ENCODE measurements at places on chromosomes 13 and 19.

DNA sequence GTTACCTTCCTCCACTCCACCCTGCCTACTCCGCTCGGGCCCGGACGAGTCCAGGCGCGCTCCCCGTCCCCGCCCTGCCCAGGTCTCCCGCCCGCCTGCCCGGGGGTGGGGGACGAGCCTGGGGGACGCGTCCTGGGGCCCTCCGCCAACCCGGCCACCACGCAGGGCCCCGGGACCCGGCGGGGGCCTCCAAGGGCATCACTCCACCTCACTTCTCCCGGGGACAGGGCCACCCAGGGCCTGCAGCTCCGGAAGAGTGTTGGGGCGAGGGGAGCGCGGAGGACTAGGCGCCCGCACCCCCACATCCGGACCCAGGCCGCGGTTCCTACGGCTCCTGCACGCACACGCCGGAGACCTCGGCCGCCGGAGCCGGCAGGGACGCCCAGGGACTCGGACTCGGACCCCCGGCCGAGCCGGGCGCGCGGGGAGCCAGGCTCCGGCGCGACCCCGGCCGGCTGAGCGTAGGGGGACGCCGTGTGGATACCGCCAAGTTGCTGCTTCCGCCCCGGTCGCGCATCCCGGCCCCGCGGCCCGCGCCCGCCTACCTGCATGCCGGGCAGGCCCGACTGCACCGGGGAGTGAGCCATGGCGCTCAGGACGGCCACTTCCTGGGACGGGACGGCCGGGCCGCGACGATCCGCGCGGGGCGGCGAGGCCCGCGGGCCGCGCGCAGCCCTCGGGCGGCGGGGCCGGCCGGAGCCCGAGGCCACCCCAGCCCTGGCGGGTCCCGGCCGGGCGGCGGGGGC lies 534 bp downstream of the STK24 start:
- peak; percentile 31 for DNase-seq

GRCh38 chr13:26813321-26813979 lies 52.9 kb upstream of the GPR12 start:
- no peak for DNase-seq

DNA sequence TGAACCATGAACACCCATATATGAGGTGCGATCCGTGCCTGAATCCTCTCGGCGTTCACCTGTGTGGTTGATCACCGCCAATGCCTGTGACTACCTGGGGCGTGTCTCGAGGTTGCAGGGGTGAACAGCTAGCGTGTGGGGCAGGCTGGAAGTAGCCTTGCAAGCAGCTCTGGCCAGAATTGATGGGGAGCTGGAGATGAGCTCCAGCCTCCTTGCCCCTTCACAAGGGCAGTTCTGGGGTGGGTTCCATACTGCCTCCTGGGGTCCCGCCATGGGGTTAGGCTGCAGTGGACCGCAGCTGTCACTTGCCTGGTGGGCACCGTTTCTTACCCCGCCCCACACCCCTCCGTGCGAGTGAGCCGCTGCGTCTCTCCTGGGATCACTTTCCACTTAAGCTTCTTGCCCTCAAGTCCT lies 154.5 kb upstream of the SOX1 start:
- no peak for DNase-seq

DNA sequence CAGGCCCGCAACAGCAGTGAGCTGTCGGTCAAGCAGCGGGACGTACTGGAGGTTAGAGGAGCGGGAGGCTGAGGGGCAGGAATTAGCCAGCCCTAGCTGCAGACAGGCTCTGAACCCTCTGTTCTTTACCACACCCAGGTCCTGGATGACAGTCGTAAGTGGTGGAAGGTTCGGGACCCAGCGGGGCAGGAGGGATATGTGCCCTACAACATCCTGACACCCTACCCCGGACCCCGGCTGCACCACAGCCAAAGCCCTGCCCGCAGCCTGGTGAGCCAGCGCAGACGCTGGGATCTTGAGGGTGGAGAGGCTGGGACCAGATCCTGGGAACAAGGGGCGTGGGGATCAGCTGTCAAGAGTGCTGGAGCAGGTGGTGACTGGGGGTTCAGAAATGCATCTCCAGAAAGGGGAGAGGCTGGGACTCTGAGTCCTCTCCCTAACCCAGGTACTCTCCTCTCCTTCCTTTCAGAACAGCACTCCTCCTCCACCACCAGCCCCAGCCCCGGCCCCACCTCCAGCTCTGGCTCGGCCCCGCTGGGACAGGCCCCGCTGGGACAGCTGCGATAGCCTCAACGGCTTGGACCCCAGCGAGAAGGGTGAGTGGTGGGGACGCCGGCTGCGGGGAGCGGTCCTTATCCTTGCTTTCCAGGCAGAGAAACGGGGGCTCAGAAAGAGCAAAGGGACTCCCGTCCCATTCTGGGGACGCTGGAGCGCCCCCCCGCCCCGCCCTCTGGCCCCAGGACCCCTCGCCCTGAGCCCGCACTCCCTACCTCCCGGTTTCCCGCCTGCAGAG lies 10.4 kb downstream of the EPS8L1 start:
- no peak for DNase-seq

DNA sequence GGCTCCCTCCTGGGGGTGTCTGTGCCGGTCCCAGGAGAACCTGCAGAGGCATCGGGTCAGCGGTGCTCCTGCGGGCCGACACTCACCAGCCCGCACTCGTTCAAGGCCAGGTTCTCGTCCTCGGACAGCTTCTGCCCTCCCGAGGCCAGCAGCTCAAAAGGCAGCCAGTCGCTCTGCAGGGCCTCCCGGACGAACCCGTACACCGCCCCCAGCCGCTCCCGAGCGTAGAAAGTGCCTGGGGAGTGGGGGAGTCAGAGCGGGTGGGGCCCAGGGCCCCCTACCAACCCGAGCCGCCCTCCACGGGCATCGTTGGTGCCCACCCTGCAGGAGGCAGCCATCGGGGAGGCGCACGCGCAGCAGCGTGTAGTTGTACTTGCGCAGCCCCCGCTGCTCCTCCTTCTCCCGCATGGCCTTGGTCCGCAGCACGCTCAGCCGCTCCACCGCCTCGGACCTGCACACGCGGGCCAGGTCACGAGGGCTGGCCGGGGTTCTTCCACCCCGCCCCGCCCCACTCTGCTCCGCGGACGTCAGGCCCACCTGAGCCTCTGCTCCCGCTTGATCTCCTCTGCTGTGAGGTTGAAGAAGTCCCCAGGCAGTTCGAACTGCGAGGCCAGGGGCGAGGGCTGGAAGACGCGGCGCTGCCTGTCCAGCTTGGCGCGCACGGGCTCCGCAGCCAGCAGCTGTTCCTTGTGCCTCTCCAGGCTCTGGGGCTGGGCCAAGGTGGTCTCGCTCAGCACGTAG lies 11.5 kb downstream of the UBXN6 start:
- DNase-seq: no peak

GRCh38 chr13:101018720-101019119 lies 344.1 kb upstream of the TMTC4 start:
- no peak for DNase-seq

DNA sequence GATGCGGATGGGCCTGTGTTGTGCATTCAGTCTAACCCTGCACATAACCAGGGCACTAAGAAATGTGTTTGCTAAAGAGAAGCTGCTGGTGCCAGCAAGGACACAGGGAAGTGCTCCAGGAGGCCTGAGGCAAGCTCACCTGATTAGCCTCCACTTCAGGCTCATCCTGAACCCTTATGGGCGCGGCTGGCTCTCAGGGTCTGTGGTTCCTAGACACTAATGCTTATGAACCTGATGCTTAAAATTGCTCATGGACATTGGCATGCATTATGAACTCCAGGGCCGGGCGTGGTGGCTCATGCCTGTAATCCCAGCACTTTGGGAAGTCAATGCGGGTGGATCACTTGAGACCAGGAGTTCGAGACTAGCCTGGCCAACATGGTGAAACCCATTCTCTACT lies 34.3 kb downstream of the SERP2 start:
- no peak for DNase-seq

Measured in stimulated activated CD8-positive, alpha-beta memory T cell treated with anti-CD3 and anti-CD28 coated beads, Interleukin-7, amount 100 ng/mL, for 4 hours (primary cell).